ENCODE measurements at places on chromosomes 3 and 15.

GRCh38 chr3:126836220-126836860, 132.3 kb downstream of the CHCHD6 start:
- peak; percentile 54 for DNase-seq

- DNase-seq: no peak
Measured at GRCh38 chr3:104878395-104878794, 488.3 kb upstream of the ALCAM start.

- no peak for DNase-seq
Measured at GRCh38 chr3:26368312-26368711, 254.3 kb upstream of the LRRC3B start.

DNA sequence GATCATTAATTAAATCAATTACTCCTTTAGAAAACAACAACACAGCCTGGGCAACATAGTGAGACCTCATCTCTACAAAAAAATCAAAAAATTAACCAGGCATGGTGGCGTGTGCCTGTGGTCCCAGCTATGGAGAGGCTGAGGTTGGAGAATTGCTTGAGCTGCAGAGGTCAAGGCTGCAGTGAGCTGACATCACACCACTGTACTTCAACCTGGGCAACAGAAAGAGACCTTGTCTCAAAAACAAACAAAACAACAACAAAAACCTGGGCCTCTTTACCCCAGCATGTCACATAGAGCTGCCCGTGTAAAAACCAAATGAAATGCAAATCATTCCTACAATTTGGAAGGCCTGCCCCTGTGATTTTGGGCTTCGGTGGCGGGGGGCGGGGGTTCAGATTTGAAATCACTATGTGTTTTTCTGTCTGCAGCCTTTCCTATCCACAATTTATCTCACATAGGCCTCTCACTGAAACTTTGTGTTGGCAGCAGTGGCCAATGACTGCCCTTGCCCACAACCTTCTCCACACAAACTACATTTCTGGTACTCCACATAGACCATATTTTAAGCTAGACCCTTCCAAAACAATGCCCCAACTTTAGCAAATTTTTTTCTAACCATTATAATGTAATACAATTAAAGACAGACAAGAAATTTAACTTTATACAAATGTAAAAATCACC, 6.5 kb downstream of the ADAM10 start:
- no peak for DNase-seq

- DNase-seq: no peak
Measured at GRCh38 chr3:179738998-179739397, 86.2 kb downstream of the USP13 start.

GRCh38 chr3:141498598-141499223, 11.9 kb downstream of the RASA2 start:
- no peak for DNase-seq

DNA sequence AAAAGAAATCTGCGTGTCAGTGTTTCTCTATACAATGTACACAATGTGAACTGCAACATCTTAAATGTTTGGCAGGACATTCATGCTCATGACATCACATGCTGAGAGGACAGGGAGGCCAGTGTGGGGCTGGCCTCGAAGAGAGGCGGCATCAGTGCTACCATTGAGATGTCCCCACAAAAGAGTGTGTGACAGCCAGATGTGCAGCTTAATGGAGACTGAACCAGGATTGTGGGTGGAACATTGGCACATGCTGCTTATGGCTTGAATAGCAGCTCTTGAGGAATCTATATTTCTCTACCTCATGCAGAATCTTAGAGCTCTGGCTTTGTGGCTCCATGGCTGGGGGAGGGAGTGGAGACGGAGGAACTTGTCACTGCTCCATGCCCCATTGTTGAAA, 18.5 kb downstream of the CLDN11 start:
- DNase-seq: no peak

DNA sequence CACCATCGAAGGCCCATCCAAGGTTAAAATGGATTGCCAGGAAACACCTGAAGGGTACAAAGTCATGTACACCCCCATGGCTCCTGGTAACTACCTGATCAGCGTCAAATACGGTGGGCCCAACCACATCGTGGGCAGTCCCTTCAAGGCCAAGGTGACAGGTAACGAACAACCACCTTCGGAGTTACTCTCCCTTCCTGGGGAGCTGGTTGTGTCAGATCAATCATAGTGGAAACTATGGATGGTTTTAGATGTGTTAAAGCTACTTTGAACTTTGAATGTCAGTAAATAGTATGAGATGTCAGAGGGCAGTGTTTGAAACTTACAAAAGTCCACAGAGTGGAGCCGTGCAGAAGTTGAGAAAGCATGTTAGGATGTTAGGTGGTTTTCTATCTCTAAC, 42.3 kb downstream of the DNASE1L3 start:
- no peak for DNase-seq

DNA sequence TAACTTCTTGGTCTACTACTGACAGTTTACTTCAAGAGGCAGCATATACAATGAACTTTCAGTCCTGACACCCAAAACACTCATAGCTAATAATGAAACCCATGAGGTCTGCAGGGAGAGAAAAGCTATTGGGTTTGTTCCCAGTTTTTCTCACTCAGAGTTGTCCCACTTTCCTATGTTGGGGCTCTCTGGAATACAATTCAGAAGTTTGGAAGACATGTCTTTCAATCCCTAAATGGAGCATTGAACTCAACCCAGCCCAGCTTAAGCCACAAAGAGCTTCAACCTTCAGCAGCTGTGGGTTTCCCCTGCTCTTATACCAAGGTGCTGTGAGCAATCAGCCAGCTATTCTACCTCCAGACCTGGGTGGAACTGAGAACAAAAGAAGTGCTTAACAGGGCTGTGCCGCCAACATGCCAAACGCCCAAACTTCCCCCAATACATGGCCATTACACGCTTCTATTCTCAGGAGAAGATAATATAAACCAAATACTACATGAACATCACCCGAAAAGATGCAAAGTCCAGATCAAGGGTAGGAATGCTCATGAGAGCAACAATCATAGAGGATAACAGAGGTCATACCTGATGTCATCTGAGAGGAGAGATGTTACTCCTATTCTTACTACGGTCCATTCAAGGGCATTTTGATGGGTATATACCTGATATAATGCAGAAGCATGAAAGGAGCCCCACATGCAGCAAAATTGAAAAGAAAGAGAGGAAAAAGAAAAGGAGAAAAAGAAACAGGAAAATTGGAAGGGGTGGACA, 131.2 kb upstream of the TGFBR2 start:
- DNase-seq: no peak

DNA sequence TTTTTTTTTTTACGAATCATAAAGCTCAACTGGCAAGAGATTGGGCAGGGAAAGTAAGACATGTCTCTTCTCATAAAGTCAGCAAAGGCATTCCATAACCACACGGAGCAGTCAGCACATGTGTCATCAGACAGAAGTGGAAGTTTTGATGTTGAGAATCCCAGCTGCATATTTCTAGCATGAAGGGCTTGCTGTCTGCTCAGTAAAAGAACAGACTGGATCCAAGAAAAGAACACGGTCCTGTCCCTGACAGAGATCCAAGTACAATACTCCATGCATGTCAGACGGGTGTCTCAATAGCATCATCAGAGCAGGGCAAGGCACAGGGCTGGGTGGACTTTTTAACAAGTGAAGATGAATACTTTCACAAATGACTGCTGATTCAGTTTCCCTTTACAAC, 38.2 kb downstream of the ABI3BP start:
- DNase-seq: no peak

DNA sequence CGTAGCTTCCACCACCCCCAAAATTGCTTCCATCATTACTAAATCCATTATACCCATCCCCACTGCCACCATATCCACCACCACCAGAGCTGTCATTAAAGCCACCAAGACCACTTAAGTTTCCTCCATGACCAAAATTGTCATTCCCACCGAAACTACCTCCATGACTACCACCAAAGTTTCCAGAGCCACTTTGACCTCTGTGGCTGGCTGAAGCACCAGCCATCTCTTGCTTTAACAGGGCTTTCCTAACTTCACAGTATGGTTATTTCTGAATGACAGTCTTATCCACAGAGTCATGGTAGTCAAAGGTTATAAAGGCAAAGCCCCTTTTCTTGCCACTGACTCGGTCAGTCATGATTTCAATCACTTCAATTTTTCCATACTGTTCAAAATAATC, 24.3 kb upstream of the DENND4A start:
- no peak for DNase-seq

DNA sequence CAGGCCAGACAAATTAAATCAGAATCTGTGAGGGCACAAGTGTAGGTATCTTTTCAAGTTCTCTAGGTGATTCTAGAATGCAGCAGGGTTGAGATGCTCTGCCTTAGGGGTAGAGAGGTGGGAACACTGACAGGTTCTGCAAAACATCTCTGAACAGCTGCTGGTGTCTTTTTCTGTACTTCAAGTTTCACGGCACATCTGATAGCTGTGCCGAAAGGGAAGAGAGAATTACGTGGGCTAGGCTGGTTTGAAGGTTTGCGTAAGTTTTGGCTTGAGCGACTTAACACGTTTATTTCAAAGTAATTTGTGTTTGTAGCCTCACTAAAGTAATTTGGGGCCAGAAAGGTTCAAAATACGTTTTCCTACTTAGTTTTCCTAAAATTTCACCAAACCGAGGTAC, 22.5 kb downstream of the PXK start:
- DNase-seq: no peak

DNA sequence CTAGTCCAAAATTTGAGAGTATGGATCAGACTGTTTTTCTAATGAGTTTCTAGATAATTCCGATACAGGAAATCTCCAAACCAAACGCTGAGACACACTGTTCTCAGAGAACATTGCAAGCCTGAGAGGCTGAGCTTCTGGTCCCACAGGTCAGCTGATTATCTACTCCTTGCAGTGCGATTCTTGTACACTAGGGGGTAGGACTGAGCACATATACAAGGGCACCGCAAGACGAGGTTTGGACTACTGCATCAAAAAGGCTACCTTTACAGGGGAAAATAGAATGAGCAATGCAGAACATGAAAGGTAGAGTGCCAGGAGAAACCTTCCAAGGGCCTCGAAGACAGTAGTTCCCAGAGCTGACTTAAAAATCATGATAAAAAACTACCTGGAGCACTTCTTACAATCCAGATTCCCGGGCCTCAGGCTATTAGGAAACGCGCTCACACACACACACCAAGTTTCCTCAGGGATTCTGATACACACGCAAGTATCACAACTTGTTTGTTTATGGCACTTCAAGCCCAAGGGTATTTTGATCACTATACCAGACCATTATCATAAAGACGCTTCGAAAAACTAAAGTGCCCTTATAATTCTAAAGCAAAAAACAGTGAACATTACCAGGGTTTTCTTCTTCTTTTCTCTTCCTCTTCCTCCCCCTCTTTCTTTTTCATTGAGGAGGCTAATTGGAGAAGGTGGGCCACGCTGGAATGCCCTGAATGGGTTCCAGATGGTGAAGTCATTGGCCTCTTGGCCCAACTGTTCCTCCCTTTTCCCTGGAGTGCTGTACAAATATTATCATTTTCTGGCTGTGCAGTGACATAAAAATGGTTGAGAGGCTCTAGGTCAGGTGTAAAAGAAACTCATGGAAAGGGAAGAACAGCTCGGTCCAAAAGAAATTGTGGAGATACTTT, 61.8 kb downstream of the SLC12A8 start:
- DNase-seq: peak; percentile 47

DNA sequence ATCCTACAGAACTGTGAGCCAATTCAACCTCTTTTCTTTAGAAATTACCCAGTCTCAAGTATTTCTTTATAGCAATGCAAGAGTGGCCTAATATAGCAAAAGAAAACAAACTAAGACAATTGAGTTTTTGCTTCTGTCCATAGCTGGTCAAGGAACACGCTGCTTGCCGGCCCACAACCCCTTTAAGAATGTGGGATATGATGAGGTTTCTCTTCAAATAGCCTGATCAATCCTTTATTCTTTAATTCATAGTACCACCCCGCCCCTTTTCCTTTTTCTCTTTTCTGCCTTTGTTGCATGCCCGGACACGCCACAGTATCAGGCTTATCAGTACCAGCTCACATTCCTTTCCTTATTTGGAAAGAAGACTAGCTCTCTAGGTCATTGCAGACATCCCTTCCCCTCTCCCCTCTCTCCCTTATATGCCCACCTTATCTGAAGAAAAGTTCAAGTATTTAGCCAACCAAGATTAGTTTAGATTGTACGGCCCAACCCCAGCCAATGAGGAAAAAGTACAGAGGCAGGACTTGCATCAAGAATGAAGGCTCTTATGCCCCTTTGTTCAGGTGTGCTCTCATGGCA, 404.5 kb downstream of the OCA2 start:
- no peak for DNase-seq

GRCh38 chr15:74229686-74230085, 6.4 kb upstream of the CCDC33 start:
- no peak for DNase-seq

GRCh38 chr3:184693011-184693975, 18.6 kb downstream of the MAGEF1 start:
- no peak for DNase-seq

DNA sequence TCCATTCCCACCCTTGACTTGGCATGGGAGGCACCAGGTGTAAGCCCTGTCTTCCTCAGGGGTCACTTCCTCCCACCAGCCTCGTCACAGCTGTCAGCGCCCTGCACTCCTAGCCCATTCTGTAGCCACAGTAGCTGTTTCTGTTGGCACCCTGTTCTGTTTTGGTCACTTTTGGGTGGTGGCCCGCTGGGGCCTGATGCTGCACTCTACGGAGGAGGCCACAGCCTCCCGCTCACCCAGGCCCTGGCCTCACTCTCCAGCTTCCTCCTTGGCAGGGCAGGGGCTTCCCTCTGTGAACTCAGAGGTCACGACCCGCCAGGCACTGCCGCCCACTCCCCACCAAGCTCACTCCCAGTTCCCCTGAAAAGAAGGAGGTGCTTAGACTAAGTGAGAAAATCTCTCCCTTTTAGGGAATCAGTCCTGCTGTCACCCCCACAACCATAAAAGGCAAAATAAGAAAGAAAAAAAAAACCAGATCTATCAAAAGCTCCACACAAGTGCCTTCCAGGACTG, 68.4 kb downstream of the MGLL start:
- DNase-seq: no peak

GRCh38 chr3:10594915-10595314, 89.5 kb upstream of the ATP2B2 start:
- DNase-seq: no peak

DNA sequence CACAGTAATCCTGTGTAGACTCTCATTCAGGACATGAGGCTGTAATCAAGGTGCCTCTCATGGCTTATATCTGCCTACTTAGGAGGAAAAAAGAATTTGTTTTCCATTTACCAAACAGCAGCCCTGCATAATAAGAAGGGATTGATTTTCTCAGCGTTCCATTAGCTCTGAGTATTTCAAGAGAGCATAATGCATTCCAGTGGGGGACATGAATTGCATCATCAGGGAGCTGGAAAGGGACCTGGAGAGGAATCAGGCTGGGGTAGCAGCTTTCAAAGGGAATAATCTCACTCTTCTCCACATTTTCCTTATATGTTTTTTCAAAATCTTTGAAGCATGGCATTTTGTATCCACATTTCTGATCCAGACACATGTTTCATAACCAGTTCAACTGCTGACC, 150.6 kb upstream of the ANKRD28 start:
- no peak for DNase-seq

- peak; percentile 35 for DNase-seq
Measured at GRCh38 chr3:20700714-20701113, 514.7 kb upstream of the SGO1 start.

- DNase-seq: no peak
Measured at GRCh38 chr3:9439331-9439730, 41.9 kb downstream of the SETD5 start.

Data from cerebellar cortex (tissue), 1 donor.